Endothelial cell (in vitro differentiated cells): ENCODE measurements at places on chromosomes 4 and X.

DNA sequence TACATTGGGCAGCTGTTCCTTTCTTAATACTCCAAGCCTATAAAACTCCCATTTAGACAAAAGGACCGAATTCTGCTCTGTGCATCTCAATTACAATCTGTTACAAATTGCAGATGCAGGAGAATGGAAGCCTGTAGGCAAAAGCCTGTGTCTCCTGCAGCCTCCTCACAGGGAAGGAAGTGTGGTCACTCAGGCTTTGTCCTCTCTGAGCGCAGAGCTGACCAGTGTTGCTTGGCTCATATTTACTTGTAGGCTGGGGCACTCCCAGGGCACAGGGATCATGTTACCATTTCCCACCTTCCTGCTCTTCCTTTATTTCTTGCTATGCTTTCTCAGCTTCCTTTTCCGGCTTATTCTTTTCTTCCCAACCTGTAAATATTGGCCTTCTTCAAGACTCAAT is 15.7 kb downstream of the SUPT20HL2 start:
- peak; percentile 13 for DNase-seq

GRCh38 chr4:24475756-24476155 is 108.6 kb downstream of the DHX15 start:
- no peak for DNase-seq

- no peak for DNase-seq
These were observed 45.3 kb downstream of the MAP7D3 start for GRCh38 chrX:136205882-136206380.

- no peak for DNase-seq
These were observed 27.9 kb upstream of the LCORL start for GRCh38 chr4:18049446-18049845.

GRCh38 chrX:34632384-34632783 is 24.7 kb downstream of the TMEM47 start:
- DNase-seq = no peak

DNA sequence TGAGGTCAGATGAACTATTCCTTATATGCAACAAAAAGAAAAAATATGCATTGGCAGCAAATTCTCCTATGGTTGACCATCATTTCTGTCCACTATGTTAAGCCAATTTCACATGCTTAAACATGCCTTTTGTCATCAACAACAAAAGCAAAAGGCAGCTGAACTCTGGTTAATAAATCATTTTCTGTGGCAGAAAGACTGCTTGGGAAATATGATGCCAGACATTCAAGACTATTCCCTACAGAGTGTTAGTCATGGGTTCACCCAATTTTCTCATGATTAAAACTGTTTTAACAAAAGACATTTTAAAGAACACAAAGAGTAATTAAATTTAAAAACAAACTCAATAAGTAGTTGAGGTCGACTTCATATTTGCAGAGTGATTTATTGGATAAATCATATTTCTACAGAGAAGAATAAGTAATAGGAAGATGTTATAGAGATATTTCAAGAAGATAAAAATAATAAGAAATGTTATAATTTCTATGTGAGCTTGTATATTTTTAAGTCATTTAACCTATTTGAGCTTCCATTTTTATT is 890.6 kb downstream of the STPG2 start:
- no peak for DNase-seq

DNA sequence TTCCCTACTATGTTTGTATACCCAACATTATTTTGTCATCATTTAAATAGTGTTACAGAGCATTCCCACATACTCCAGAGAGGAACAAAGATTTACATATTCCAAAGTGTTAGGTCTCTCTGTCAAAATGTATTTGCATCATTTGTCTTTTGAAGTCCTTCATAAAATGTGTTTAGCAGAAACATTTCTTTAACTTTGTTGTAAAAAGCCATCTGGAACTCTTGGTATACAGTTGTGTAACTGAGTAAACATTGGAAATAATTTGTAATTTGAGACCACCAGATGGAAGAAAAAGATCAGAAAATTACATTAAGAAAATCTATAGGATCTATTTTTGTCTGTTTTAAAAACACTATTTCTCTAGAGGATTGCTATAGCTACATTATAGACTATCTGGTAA is 56.6 kb upstream of the ALB start:
- no peak for DNase-seq

- no peak for DNase-seq
These were observed 48.8 kb upstream of the AFAP1 start for GRCh38 chr4:7988437-7988836.

DNA sequence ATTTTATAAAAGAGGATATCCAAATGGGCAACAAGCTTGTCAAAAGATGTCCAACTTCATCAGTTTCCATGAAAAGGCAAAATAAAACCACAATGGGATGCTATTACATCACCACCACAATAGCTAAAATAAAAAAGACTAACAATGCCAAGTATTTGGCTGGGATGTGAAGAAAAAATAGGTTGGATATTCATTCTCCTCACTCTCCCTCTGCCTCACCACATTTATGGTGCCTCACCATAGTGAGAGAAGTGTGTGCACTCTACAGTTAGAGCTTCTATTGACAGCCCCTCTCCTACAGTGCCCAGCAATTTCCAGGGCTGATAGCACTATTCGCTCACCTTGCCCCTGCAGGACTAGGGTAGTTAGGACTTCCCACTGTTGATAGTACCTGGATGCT is 25.5 kb downstream of the VEGFC start:
- DNase-seq = no peak

GRCh38 chr4:106869551-106869950 is 166.6 kb downstream of the DKK2 start:
- DNase-seq = no peak
